ENCODE measurements at places on chromosomes 6 and 20.
A peak's percentile ranks its signal among the peaks of the same experiment; 100 is the strongest.

DNA sequence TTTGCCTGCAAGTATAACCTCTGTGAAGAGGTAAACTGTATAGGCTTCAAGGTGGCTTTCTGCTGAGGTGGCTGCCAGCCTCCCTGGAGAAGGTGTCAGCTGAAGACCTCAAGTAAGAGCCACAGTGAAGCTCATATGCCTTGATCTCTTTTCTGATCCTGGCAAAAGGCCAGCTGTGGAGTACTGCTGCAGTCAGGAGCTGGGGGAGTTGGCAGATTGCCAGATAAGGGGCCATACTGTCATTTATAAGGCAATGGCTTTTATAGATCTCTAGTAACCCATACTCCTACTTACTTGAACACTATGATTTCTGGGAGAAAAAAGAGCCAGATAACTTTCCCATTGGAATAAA lies 8.8 kb upstream of the CEP85L start:
- peak; percentile 56 for DNase-seq

- no peak for DNase-seq
Measured at GRCh38 chr6:47440719-47441118, 36.9 kb upstream of the CD2AP start.

GRCh38 chr20:46087161-46087560 lies 2.6 kb downstream of the NCOA5 start:
- DNase-seq, result no peak

- no peak for DNase-seq
Measured at GRCh38 chr6:168278904-168279303, 40.7 kb downstream of the DACT2 start.

DNA sequence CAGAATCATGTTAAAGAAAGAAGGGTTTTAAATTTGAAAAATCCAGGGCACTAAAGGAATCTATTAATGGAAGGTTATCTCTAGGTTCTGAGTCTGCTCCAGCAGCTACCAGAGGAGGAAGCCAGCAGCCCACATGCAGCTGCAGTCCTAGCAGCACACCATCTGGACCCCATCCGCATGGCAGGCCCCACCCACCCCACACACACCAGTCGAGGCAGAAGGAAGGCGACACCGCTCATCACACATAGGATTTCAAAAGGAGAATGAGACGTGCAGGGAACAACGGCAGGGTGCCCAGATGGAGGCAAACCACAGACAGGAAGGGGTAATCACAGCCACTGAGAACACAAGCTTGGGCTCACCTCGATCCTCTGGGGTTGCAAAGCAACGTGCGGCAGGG lies 78.9 kb downstream of the GINS1 start:
- no peak for DNase-seq

DNA sequence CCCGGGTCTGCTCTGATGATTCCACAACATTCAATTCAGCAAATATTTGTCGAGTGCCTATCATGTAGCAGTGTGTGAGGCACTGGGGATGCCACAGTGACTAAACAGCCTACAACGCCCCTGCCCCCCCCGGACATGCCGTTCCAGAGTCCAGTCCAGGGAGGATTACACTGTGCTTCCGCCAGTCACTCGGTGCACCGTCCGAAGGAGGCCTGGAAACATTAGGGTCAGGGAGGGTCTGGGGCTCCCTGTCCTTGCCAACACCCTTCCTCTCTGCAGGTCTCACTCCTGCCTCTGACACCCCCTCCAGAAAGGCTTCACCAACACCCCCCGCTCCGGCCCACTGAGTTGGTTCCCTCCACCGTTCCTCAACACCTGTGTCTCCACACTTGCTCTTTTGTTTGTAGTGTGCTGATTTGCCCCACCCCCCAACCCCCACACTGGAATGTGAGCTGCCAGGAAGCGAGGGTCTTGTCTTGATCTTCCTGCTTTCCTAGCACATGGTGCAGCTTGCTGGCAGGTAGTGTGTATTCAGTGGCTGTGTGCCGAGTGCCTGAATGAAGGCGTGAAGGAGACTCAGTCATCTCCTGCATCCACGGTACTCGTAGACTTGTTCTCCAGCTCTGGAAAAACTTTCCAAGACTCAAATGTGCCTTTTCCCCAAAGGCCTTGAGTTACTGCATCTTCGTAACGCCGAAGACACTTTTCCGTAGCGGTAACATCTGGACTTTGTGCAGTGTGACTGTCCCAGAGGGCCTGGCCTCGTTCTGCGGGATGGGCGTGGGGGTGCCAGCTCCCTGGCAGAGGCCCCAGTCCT lies 150.4 kb downstream of the ZDHHC14 start:
- no peak for DNase-seq

- peak; percentile 66 for DNase-seq
Measured at GRCh38 chr6:43992783-43993644, 134.2 kb downstream of the MRPL14 start.

DNA sequence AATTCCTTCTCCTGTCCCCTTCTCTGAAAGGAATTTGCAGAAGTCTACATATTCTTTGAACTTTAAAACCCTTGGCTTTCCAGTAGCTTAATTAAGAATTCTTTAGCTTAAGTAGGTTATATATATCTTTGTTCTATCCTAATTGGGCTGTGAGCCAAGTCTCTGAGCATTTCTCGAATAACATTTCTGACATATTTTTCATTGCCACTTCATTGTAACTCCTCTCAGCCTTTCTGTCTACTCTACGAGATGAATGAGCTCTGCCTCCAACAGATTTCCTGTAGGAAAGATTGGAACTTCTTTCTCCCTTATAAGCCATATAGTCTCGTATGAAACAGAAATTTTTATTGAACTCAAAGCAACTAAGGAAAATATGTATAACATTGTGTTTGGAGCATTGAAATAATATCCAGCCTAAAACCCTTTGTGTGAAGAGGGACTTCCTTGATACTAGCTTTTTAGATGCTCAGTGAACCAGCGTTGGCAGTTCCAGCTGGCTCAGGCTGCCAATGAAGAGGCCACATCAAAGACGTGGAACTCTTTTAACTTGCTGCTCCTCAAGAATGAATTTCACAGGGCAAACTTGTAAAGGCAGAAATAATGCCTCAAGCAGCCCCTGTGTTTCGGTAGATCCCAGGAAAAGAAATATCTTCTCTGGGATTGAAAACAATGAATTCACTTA lies 87.7 kb upstream of the NOX3 start:
- no peak for DNase-seq

- peak; percentile 14 for DNase-seq
Measured at GRCh38 chr20:1390581-1391403, 2.1 kb downstream of the FKBP1A start.

GRCh38 chr6:46667377-46667776 lies 14.6 kb downstream of the SLC25A27 start:
- no peak for DNase-seq

DNA sequence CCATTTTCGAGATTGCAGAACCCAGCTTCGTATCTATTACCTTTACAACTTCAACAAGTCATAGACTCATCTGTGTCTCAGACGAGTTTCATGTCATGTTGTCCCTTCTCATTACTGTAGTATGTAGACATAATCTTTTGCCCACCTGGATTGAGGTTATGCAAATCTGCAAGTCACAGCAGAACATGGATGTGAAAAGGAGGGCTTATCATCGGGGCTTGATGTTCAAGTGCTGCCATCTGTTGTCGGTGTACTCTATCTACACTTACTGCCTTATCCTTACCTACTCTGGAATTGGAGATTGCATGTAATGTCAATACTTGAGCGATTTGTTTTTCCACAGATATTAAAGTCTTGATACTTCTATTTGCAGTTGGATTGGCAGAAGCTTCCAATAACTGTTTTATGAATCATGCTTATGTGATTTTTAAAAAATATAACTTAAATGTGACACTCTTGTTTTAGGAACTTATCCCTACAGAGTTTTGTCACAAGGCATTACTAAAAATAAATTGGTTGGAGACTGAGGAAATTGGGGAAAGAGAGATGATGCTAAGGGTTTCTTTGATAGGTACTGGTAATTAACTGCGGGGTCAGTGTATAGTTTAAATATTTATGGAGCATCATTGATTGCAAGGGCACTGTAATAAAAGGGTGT lies 3.0 kb upstream of the GOPC start:
- DNase-seq, result peak; percentile 45

GRCh38 chr6:168229368-168229752 lies 90.2 kb downstream of the DACT2 start:
- DNase-seq, result no peak

- DNase-seq, result peak; percentile 70
Measured at GRCh38 chr6:105753620-105754211, 332.4 kb upstream of the PRDM1 start.

- no peak for DNase-seq
Measured at GRCh38 chr20:9402141-9402540, 112.2 kb upstream of the LAMP5 start.

- DNase-seq, result no peak
Measured at GRCh38 chr20:1462834-1463233, 3.8 kb downstream of the NSFL1C start.

- no peak for DNase-seq
Measured at GRCh38 chr6:36760685-36761435, 63.2 kb downstream of the RAB44 start.
